ENCODE measurements at places on chromosomes 1 and 21.

- no peak for DNase-seq
Measured at GRCh38 chr1:161145832-161146231, 7.9 kb upstream of the UFC1 start.

GRCh38 chr1:201791779-201792173 lies 37.2 kb upstream of the IPO9 start:
- peak; percentile 75 for DNase-seq

- no peak for DNase-seq
Measured at GRCh38 chr1:69292833-69293232, 274.9 kb upstream of the LRRC7 start.

GRCh38 chr21:36926989-36927718 lies 39.3 kb downstream of the HLCS start:
- no peak for DNase-seq

DNA sequence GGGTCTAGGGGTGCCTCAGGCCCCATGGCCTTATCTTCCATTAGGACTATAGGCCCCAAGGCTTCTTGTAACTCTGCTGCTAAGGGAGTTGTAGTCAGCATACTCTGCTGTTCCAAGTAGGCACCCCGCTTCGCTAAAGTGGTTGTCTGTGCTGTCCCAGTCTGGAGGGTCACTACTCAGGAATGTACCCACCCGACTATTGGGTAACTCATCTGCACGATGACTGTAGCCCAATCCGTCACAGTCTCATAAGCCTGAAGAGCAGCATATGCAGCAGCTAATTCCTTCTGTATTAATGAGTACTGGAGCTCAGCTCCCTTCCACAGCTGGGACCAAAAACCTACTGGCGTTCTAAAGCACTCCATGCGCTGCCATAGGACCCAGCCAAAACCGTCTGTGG lies 111.0 kb downstream of the GDAP2 start:
- no peak for DNase-seq

DNA sequence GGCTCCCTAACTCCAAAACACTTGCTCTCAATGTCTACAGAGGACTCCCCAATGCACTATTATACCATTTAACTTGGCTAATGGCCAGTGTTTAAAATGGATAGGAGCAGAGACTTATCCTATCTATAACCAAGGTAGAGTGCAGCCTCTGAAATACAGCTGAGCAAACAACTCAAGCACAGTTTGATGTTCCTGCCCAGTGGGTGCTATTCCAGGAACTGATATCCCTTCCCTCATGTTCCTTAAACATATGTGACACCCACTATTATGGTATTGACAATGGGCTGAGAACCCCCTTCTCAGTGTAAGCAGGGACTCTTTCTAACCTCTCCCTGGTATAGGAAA lies 51.7 kb downstream of the SH3GLB1 start:
- no peak for DNase-seq

- peak; percentile 8 for DNase-seq
Measured at GRCh38 chr1:11563560-11564069, 84.7 kb downstream of the DISP3 start.

DNA sequence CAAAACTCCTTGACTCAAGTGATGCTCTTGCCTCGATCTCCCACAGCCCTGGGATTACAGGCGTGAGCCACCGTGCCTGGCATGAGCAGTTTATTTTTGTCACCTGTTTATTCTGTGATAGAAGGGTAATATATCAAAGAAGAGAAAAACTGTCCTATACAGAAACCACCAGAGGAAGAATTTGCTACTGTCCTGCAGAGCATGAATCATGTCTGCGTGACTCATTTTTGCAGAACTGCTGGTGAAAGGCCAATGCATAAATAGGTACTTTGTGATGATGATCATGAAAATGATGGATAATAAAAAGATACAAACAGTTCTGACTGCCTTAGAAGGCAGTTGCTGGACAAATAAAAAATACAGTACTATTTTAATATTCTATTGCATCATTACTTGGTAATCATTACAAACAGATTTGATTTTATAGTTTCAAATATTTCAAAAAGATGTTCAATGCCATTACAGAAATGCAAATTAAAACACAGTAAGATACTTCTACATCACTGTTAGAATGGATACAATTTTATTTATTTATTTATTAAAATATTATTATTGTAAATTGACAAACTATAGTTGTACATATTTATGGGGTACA lies 26.5 kb downstream of the RIPPLY3 start:
- DNase-seq = peak; percentile 45

DNA sequence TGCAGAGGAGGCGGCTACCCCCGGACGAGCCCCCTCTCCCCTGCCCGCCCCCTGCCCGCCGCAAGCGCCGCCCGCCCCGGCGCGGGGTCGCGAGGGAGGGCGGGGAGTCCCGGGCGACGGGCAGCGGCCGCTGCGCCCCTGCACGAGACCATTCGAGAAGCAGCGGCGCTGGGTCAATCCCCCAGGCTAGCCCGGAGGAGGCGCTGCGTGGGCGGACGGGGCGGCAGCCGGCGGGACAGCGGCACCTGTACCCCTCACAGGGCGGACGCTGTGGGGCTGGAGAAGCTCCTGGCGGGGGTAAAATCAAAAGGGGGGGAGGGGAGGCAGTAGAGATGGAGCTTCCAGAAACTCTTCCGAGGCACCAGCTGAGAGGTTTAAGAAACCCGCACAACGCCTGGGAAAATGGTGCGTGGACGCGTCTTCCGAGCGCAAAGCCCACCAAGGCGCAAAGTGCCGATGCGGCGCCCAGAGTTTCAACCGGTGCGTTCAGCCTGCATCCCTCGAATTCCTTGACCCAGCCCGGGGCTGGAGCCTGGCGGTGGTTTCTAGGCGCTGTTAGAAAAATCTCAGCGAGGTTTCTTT lies at the start of gene PLPPR5:
Gene PLPPR5 (minus strand): TSS at position 1 of the 582 bp plus-strand sequence. CDS start 190 bp downstream, outside the sequence.
- DNase-seq = no peak

Measured in skeletal muscle cell (primary cell).